Astrocyte (in vitro differentiated cells and primary cell): ENCODE measurements at places on chromosomes 2 and 18.

- no peaks in the 10 kb centered on the region for H3K36me3 ChIP-seq
- peak; percentile 2 for DNase-seq
- H3K27ac ChIP-seq: no peak overlapping the region
- H3K4me1 ChIP-seq: no peaks in the 10 kb centered on the region
- no peak overlapping the region for H3K4me3 ChIP-seq
Measured at GRCh38 chr18:30248056-30248455, 794.5 kb downstream of the DSC3 start.

GRCh38 chr2:197191177-197191939, 119.2 kb downstream of the ANKRD44 start:
- H3K27me3 ChIP-seq: no peaks in the 10 kb centered on the region
- H3K27ac ChIP-seq: no peak overlapping the region
- no peak overlapping the region for H3K4me3 ChIP-seq

GRCh38 chr2:11458753-11459152, 7.2 kb downstream of the E2F6 start:
- DNase-seq: no peak
- no peaks in the 10 kb centered on the region for H3K4me1 ChIP-seq
- H3K4me3 ChIP-seq: no peak overlapping the region
- no peak overlapping the region for H3K27ac ChIP-seq
- peaks cover 16% of the 10 kb centered on the region for H3K36me3 ChIP-seq

GRCh38 chr2:195649629-195650190, 7.3 kb upstream of the SLC39A10 start:
- no peaks in the 10 kb centered on the region for H3K36me3 ChIP-seq
- H3K4me1 ChIP-seq: no peaks in the 10 kb centered on the region
- no peak overlapping the region for H3K4me3 ChIP-seq
- H3K27ac ChIP-seq: no peak overlapping the region

DNA sequence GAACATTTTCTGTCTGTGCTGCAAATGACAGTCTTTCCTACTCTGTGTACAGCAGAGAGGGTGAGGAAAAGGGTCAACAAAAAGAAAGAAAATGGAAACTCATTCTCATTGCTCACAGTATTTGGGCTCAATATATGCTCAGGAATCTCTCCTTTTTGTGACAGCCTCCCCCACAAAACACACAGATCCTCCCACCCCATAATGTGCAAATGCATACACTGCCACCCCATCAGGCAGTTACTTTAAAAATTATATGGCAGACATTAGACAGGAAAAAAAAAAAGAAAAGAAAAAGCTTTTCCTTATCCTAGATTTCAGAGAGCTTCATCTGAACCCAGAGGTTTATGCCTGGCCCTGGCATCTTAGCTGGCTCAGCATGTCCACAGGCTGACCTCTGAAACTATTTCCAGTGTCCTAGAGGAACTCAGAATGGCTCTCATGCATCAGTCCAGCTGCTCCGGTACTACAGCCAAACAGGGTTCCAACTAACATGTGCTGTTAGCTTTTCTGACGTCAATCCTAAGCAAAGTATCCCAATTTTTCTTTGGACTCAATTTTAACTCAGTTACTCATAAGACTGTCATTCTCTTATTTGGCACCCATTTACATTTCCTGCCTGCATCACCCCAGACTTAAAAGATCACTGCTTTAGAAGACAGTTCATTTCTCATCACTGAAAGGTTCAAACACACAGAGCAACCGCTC, 105.9 kb downstream of the RBMS1 start:
- no peaks in the 10 kb centered on the region for H3K27me3 ChIP-seq
- DNase-seq: peak; percentile 100
- H3K4me1 ChIP-seq: peaks cover 55% of the 10 kb centered on the region
- peak overlapping the region; percentile 81 for H3K27ac ChIP-seq

- no peak overlapping the region for H3K4me3 ChIP-seq
- H3K36me3 ChIP-seq: no peaks in the 10 kb centered on the region
- DNase-seq: no peak
- no peaks in the 10 kb centered on the region for H3K27me3 ChIP-seq
- no peak overlapping the region for H3K27ac ChIP-seq
Measured at GRCh38 chr2:182553483-182553882, 126.6 kb upstream of the PDE1A start.

GRCh38 chr18:25279556-25279955, 72.4 kb downstream of the ZNF521 start:
- no peak overlapping the region for H3K4me3 ChIP-seq
- H3K27me3 ChIP-seq: no peaks in the 10 kb centered on the region
- H3K27ac ChIP-seq: no peak overlapping the region
- peak; percentile 20 for DNase-seq

DNA sequence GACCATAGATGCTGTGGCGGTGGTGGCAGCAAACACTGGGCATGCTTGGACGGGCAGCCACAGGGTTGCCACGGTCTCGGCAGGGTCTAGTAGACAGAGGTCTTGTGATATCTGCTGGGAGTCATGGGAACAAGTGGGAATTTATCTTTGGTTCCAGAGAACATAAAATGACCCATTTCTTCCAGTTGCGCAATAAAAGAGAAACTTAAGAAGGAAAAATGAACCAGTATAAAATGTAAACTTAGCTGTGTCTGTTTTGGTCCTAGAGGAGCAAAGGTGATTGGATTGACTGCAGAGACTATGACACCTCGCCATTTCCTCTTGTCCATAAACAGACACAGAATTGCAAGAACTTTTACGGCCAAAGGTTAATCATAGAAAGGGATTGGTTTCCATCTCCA, 132.6 kb upstream of the RBBP8 start:
- H3K27ac ChIP-seq: no peak overlapping the region
- no peaks in the 10 kb centered on the region for H3K36me3 ChIP-seq
- no peaks in the 10 kb centered on the region for H3K4me1 ChIP-seq
- DNase-seq: no peak
- H3K27me3 ChIP-seq: no peaks in the 10 kb centered on the region

DNA sequence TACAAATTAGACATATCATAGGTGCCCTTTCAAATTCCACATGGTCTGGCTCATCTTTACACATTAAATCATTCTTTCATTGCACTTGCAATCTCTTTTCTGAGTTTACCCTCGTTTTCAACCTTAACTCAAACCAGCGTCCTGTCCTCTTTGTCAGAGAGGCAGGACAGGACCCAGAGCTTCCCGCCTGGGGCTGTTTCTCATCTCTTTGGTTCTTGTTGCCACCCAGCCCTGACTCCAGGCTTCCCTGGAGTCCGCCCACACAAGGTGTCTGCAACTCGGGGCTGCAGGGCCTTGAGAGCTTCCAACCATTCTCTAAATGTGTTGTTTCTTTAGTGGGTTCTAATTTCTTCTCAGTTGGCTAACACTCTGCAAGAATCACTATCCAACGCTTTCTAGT, 24.4 kb downstream of the RBMS1 start:
- no peaks in the 10 kb centered on the region for H3K4me1 ChIP-seq
- no peak overlapping the region for H3K4me3 ChIP-seq
- H3K36me3 ChIP-seq: no peaks in the 10 kb centered on the region
- DNase-seq: no peak

- H3K4me1 ChIP-seq: no peaks in the 10 kb centered on the region
- H3K36me3 ChIP-seq: no peaks in the 10 kb centered on the region
- H3K4me3 ChIP-seq: no peak overlapping the region
- no peaks in the 10 kb centered on the region for H3K27me3 ChIP-seq
Measured at GRCh38 chr18:51137891-51138290, 59.6 kb downstream of the MEX3C start.

- no peaks in the 10 kb centered on the region for H3K36me3 ChIP-seq
- peaks cover 11% of the 10 kb centered on the region for H3K4me1 ChIP-seq
- DNase-seq: no peak
Measured at GRCh38 chr2:112256654-112257053, 1.8 kb upstream of the ZC3H8 start.

DNA sequence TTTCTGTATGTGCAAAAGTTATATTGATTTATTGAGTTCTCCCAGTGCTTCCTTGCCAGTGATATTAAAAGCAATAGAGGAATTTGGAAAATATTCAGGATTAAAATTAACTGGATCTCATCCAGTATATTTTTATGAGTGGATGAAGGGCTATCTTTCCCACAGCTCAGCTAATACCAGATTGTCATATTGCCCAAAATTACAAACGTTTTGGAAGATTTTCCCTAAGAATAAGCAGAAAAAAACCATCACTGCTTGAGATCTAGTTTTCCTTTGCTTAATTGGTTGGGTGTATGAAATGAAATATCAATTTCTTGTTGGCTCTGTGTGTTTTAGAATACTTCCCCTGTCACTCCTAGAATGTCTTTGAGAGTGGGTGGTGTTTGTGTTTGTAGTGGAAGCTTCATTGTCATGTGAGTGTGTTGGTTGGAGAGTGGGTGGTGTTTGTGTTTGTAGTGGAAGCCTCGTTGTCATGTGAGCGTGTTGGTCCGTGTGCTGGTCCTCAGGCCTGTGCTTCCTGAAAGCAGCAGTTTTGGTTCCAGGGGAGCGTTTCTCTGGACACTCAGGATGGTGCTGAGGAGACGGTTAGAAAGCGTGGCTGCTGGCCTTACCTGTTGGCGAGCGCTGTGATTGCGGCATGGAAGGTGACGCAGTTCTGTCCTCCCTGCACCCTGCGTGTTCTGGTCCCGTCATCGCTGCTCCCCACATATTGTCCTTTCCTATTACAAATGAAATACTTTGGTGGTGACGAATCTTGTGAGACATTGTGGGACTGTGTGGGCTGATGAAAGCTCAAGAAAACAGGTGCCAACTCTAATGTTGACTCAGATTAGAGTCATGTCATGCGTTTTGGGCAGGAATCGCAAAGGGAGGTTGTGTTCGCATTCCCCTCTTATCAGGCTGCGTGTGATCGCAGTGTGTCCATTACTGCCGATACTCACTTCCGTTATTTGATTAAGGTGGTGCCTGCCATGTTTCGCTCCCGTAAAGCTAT, 12.4 kb downstream of the ASB1 start:
- H3K27me3 ChIP-seq: no peaks in the 10 kb centered on the region
- H3K27ac ChIP-seq: peak overlapping the region; percentile 100
- H3K4me1 ChIP-seq: peaks cover 63% of the 10 kb centered on the region
- H3K36me3 ChIP-seq: peaks cover 17% of the 10 kb centered on the region

- H3K36me3 ChIP-seq: no peaks in the 10 kb centered on the region
- no peak overlapping the region for H3K27ac ChIP-seq
- no peak overlapping the region for H3K4me3 ChIP-seq
- no peaks in the 10 kb centered on the region for H3K27me3 ChIP-seq
- no peaks in the 10 kb centered on the region for H3K4me1 ChIP-seq
Measured at GRCh38 chr2:13480057-13480456, 763.3 kb downstream of the TRIB2 start.

- H3K4me1 ChIP-seq: peaks cover 11% of the 10 kb centered on the region
- H3K4me3 ChIP-seq: no peak overlapping the region
- no peak overlapping the region for H3K27ac ChIP-seq
- DNase-seq: no peak
Measured at GRCh38 chr18:77095391-77096371, 36.9 kb downstream of the MBP start.

GRCh38 chr2:39871291-39871761, 92.3 kb upstream of the THUMPD2 start:
- peak overlapping the region; percentile 74 for H3K27ac ChIP-seq
- H3K36me3 ChIP-seq: no peaks in the 10 kb centered on the region
- DNase-seq: peak; percentile 99
- H3K27me3 ChIP-seq: no peaks in the 10 kb centered on the region
- H3K4me3 ChIP-seq: no peak overlapping the region

- no peak overlapping the region for H3K27ac ChIP-seq
- no peaks in the 10 kb centered on the region for H3K36me3 ChIP-seq
- no peak overlapping the region for H3K4me3 ChIP-seq
- H3K27me3 ChIP-seq: no peaks in the 10 kb centered on the region
Measured at GRCh38 chr2:34004936-34005335, 405.8 kb upstream of the FAM98A start.

- peaks cover 11% of the 10 kb centered on the region for H3K4me1 ChIP-seq
- no peaks in the 10 kb centered on the region for H3K36me3 ChIP-seq
- no peaks in the 10 kb centered on the region for H3K27me3 ChIP-seq
- no peak overlapping the region for H3K4me3 ChIP-seq
Measured at GRCh38 chr2:211408483-211408891, 852.1 kb downstream of the CPS1 start.

DNA sequence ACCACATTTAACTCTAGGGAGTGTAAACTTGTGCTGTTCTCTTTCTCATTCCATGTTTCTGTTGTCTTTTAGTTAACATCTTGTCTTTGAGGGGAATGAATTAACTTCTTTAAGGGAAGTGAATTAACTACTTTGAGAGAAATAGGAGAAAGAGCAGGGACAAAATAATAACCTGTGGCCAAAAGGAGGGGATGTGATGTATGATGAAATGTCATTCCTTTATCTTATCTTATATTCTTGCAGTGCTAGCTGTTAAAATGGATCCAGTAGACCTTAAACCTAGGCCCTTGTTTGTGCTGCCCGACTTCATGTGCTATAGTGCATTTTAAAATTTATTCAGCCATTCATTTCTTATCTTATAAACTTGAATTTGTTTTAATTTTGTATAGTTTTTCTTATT, 18.4 kb downstream of the ABI2 start:
- no peak overlapping the region for H3K27ac ChIP-seq
- H3K27me3 ChIP-seq: no peaks in the 10 kb centered on the region
- H3K36me3 ChIP-seq: no peaks in the 10 kb centered on the region
- no peak for DNase-seq
- no peaks in the 10 kb centered on the region for H3K4me1 ChIP-seq

- no peak for DNase-seq
- H3K27me3 ChIP-seq: no peaks in the 10 kb centered on the region
- no peaks in the 10 kb centered on the region for H3K4me1 ChIP-seq
- no peaks in the 10 kb centered on the region for H3K36me3 ChIP-seq
- H3K27ac ChIP-seq: no peak overlapping the region
Measured at GRCh38 chr2:140316345-140316744, 1536.2 kb upstream of the NXPH2 start.

DNA sequence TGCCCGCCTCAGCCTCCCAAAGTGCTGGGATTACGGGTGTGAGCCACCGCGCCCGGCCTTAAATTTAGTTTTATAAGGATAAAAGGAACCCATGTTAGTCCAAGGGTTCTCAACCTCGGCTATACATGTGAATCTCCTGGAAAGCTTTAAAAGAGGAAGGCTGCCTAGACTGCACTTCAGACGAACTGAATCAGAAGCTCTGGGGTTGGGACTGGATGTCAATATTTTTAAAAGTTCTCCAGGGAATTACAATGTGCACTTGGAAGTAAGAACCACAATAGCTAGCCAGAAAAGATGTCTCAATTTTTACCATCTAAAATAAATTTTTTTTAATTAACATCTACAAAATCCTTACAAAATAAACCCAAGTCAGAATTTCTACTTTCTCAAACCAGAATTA, 10.1 kb downstream of the LMAN2L start:
- H3K27ac ChIP-seq: no peak overlapping the region
- H3K36me3 ChIP-seq: peaks cover 28% of the 10 kb centered on the region
- H3K27me3 ChIP-seq: no peaks in the 10 kb centered on the region

GRCh38 chr18:55541571-55541970, 46.4 kb downstream of the TCF4 start:
- no peak for DNase-seq
- H3K4me1 ChIP-seq: no peaks in the 10 kb centered on the region
- H3K36me3 ChIP-seq: no peaks in the 10 kb centered on the region
- no peak overlapping the region for H3K4me3 ChIP-seq
- no peaks in the 10 kb centered on the region for H3K27me3 ChIP-seq
- no peak overlapping the region for H3K27ac ChIP-seq

- no peaks in the 10 kb centered on the region for H3K4me1 ChIP-seq
- H3K4me3 ChIP-seq: no peak overlapping the region
- no peaks in the 10 kb centered on the region for H3K36me3 ChIP-seq
- no peak overlapping the region for H3K27ac ChIP-seq
Measured at GRCh38 chr2:141844231-141844630, 286.6 kb downstream of the LRP1B start.

GRCh38 chr2:40113997-40114396, 334.9 kb upstream of the THUMPD2 start:
- DNase-seq: no peak
- H3K36me3 ChIP-seq: no peaks in the 10 kb centered on the region
- no peak overlapping the region for H3K4me3 ChIP-seq

GRCh38 chr2:9473308-9473984, 905 bp upstream of the IAH1 start:
- no peak for DNase-seq
- peaks cover 7% of the 10 kb centered on the region for H3K36me3 ChIP-seq
- no peak overlapping the region for H3K27ac ChIP-seq
- H3K4me1 ChIP-seq: peaks cover 11% of the 10 kb centered on the region
- H3K4me3 ChIP-seq: peak overlapping the region; percentile 71
- H3K27me3 ChIP-seq: no peaks in the 10 kb centered on the region
